Mammary epithelial cell (primary cell): ENCODE measurements at places on chromosomes 5 and 9.

GRCh38 chr5:99949969-99950524, 585.1 kb upstream of the FAM174A start:
- no peak for DNase-seq

DNA sequence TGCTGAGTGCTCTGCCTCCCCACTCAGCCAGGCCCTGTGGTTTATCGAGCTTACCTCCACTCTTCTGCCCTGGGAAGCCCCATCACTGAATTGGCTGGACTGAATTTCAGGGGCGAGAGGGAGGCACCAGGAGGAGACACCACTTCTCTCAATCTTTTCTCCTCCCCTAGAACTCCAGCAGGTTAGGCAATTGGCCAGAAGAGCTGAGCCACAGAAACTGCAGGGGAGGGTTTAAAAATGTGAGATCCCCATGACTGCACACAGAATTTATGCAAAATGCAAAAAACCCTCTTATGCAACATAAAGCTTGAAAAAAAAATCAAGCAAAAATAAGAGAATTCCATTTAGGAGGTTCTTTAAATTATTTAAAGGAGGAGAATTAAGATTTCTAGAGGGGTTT, 29.9 kb downstream of the TUT7 start:
- DNase-seq = no peak

- DNase-seq = no peak
Observed at GRCh38 chr5:42940853-42941252, 99.3 kb downstream of the ANXA2R start.

GRCh38 chr9:108698231-108698630, 157.6 kb downstream of the ACTL7B start:
- DNase-seq = no peak

DNA sequence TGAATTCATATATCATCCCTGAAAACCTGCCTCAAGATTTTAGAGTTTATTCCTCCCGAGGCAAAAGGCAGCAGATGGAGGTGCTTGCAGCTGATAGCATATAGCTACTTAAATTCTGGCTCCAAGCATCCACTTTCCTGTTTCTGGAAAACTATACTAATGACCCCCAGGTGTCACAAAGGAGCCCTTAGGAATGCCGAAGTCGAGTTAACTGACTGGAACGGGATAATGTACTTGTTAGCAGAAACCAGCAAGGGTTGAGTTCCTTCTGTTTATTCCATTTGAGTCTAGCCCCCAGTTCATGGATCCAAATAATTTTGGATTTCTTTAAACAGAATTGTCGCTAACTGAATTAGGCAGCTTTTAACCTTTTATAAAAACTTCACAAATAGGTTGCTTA, 44.5 kb downstream of the PTTG1 start:
- no peak for DNase-seq

DNA sequence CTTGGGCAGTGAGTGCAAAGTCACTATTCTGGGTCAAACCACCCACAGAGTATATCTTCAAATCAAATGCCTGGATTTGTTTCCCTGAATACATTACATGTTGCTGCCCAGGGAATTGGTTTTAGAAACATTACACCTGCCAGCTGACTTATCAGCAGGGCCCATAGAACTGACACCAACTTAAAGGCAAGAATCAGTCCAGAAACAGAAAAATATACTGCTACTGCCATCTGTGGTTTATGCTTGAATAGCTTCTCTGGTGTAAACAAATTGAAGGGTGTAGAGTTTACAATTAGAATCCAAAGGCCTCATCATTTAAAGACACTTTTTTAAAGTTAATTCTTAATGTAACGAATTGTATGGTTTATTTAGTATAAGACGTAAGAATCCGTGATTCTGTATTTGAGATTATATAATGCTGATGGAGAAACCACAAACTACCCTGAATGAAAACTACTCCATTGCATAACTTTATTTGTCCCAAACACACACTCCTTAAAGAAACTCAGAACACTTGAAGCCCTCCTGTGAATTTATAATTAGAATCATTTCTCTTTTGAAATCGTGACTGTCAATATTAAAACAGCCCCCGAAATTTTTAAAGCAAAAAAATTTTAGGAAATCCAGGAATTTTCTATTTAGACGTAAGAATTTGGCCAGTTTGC, 6.2 kb downstream of the NR6A1 start:
- DNase-seq = no peak

DNA sequence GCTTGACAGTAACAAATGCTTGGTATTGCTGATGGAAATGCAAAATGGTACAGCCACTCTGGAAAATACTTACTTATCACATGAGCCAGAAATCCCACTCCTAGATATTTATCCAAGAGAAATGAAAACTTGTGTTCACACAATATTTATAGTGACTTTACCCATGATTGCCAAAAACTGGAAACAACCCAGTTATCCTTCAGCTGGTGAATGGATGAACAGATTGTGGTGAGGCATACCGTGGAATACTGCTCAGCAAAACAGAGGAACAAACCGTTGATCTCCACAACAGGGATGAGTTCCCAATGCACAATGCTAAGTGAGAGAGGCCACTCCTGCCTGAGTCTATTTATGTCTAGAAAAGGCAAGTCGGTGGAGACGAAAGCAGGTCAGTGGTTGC, 40.5 kb upstream of the LRRC14B start:
- no peak for DNase-seq

DNA sequence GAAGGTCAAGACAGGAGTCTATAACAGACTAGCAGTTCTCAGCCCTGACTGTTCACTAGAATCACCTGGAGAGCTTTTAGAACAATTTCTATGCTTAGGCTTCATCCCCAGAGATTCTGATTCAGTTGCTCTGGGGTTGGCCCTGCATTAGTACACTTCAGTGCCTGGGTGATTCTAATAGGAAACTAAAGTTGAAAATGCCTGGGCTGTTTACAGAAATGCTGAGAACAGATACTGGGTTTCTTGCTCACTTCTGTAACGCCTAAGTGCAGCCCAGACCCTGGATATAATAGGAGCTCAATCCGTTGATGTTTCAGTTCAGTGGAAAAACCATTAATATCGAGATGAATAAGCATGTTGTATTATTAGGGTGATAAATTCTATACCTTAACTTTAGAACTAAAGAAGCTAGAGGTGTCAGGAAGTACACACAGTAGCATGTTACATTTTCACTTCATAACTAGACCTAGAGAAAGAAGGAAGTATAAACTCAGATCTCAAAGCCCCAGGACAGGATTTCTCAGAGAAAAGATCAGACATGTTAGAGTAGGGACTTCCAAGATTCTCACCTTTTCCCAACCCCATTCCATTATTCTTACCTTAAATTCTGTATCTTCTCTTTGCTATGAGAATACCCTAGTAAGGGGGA, 20.4 kb downstream of the HAVCR2 start:
- DNase-seq = no peak

- DNase-seq = no peak
Observed at GRCh38 chr9:34242830-34243229, 64.0 kb downstream of the UBAP1 start.

DNA sequence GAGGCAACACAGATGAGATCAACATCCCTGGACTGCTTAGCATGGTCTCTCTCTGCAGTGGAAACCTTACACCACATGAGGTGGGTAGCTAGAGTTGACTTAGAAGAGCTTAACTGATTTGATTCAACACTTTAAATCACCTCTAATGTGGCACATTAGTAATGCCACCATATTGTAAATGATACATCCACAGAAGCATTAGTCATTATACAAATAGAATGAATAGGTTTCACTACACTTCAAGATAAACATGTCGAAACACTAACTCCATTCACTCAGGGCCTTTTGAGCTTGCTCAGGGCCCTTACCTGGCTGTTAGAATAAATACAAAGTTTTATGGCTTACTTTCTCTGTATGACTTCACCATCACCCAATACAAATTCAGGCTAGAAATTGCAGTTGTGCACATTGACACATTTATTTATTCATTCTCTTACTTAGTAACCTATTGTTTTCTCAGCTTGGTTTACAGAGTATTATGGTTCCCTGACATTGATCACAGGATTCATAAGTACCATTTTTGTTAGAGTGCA, 9.3 kb upstream of the SMAD5 start:
- DNase-seq = peak; percentile 97

DNA sequence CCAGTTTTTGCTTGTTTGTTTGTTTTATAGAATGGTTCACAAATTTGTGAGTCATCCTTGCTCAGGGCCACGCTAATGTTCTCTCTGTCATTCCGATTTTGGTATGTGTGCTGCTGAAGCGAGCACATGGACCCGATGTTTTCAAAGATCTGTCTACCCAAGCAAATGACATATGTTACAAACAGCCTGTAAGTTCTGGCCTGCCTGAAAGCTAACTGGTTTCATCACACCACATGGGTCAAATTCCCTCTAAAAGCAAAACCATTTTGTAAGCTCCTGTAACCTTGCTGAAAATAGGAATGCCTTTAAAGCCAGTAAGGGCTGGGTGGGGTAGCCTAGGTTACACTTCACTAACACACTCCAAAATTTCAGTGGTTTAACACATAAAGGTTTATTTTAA, 25.4 kb downstream of the DMRT3 start:
- no peak for DNase-seq

- DNase-seq = no peak
Observed at GRCh38 chr5:23411200-23411599, 96.2 kb upstream of the PRDM9 start.

GRCh38 chr5:40477856-40478546, 201.7 kb upstream of the PTGER4 start:
- DNase-seq = peak; percentile 96

GRCh38 chr9:130237076-130237475, 28.5 kb upstream of the HMCN2 start:
- no peak for DNase-seq
